ENCODE measurements at places on chromosomes 11 and 22.

- DNase-seq = no peak
These were observed 24.3 kb downstream of the KCNQ1OT1 start for GRCh38 chr11:2675540-2675939.

DNA sequence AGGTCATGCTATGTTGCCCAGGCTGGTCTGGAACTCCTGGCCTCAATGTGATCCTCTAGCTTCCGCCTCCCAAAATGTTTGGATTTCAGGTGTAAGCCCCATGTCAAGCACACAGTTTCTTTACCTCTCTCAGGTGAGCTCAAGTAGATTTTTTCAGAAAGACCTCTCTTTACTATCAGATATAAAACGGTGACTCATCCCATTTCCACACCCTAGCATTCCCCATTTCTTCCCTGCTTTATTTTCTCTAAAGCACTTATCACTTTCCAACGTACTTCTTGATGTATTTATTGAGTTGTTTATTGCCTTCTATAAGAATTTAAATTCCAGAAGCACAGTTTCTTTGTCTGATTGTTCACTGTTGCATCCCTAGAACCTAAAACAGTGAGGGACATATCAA is 3.7 kb downstream of the TSG101 start:
- DNase-seq = no peak

DNA sequence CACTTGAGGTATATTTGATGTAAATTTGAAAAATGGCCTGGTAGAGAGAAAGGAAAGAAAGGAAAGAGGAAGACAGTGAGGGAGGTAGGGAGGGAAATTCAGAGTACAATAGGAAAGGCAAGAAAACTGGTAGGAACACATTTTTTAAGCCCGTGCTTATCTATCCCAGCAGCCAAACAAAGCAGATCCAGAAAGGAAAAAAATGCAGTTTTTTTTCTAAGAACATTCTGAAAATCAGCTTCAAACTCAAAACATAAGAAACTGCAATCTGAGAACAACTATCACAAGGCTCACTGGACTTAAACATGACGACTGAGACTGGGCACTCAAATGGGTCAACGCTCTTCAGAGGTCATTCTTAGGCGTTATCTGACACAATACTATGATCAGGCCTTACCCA is 408.3 kb upstream of the DDI1 start:
- no peak for DNase-seq

DNA sequence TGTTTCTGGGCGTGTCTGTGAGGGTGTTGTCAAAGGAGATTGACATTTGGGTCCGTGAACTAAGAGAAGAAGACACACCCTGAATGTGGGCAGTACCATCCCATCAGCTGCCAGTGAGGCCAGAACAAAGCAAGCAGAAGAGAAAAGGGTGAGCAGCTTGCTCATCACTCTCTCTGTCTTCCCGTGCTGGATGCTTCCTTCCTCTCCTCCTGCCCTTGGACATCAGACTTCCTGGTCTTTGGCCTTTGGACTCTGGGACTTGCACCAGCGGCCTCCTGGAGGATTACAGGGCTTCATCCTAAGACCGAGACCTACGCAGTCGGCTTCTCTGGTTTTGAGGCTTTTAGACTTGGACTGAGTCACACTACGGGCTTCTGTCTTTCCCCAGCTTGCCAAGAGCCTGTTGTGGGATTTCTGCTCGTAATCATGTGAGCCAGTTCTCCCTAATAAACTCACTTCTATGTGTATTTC is 18.8 kb downstream of the APOL2 start:
- no peak for DNase-seq

DNA sequence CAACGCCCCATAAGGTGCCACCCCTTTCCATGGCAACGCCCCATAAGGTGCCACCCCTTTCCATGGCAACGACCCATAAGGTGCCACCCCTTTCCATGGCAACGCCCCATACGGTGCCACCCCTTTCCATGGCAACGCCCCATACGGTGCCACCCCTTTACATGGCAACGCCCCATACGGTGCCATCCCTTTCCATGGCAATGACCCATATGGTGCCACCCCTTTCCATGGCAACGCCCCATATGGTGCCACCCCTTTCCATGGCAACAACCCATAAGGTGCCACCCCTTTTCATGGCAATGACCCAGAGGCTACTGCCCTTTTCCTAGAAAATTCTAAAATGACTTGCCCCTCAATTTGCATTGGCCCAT is 72.1 kb downstream of the BRD1 start:
- no peak for DNase-seq
